ENCODE measurements at places on chromosomes 5 and 9. TPM values are rescaled to one million over a fixed set of nuclear protein-coding genes. Genes with fewer than 3 reads are reported as not detected.

The NELFB gene
- 24.6 TPM for total RNA-seq

The CD14 gene
- 4.3 TPM for total RNA-seq

The KCNMB1 gene
- 0.94 TPM for total RNA-seq

The MCCC2 gene
- total RNA-seq = 16.5 TPM

The OMD gene
- 0.19 TPM for total RNA-seq

The LECT2 gene
- not detected for total RNA-seq

The SOX30 gene
- not detected for total RNA-seq

The ZDHHC11B gene
- total RNA-seq = 7.5 TPM

The F2RL2 gene
- 0.19 TPM for total RNA-seq

The FOXI1 gene
- total RNA-seq = not detected
